ENCODE measurements at places on chromosomes 3 and 15.

DNA sequence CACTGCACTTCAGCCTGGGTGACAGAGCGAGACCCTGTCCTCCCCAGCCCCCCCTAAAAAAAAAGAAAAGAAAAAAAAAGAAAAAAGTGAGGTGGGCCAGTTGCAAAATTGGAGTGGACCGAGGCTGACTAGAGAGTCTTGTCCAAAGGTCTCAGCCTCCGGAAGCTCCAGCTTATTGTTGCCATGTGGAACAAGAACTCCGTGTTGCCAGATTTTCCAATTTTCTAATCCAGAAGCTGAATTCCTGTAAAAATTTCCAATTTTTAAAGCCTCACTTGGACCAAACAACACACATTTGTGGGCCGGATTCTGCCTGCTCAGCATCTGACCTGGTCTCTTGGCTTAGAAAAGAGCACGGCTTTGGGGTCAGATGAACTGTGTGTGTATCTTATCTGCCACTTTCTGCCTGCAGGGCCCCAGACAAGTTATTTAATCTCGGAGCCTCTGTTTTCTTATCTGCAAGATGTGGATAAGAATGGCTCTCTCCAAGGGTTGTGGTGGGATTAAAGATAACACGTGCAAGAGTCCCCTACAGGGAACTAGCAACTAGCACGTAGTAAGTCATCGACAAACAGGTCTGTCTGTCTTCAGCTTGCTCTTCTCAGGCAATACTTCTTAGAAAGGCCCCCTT, 73.7 kb upstream of the TLE3 start:
- DNase-seq, result no peak

DNA sequence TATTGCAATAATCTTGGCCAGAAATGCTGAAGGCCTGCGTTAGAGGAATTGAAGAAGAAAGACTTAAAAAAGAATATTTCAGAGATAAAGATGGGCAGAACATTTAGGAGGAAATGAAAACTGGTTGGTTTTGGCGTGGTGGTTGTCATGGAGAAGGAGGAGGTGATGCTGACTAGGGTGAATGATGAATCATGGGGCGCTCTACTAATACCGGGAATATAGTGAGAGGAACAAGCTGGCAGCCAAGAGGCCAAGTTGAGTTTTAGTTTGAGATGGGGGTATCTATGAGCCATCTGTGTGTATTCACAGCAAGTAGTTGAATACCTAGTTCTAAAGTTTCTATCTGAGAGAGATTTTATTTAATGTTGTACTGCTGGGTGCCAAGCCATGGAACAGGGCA, 6.8 kb upstream of the GAP43 start:
- DNase-seq, result no peak

GRCh38 chr3:165617134-165617533, 220.1 kb downstream of the BCHE start:
- no peak for DNase-seq

- DNase-seq, result no peak
Measured at GRCh38 chr3:132236701-132237651, 80.2 kb upstream of the ACP3 start.

DNA sequence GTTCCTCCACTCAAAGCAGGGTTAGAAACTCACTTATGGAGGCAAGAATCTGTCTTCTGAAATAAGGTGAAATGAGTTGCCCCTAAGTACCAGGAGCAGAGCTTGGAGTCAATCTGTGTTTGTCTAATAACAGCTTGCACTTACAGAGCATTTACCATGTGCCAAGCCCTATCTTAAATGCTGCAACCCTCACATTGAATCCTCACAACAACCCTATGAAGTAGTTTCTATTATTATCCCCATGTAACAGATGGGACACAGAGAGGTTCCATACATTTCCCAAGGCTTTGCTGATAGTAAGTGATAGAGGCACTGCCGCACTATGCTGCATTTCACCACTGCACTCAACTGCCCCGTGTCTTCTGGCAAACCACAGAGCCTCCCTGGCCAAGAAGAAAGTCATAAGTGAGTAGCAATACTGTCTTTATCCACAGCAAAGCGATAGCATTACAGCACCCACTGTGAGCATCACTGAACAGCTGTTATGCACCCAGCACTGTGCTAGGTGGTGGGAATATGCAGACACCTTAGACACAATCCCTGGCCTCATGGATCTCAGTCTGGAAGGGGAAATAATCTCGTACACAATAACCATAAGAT, 141.5 kb downstream of the SSR3 start:
- DNase-seq, result no peak

DNA sequence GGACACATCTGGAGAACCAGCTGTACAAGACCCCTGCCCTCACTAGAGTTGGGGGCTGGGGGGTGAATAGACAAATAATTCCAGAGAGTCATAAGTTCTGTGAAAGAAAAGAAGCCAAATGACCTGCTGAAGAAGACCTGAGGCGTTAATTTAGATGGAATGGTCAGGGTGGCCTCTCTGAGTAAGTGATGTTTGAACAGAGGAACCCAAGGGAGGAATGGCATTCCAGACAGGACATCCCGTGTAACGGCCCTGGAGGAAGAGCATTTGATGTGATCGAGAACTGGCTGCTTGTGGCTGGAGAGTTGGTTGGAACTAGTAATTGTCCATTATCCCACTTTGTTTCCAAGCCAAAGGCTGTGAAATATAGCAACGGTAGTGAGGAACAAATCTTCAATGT, 1.7 kb downstream of the NR2C2 start:
- no peak for DNase-seq

DNA sequence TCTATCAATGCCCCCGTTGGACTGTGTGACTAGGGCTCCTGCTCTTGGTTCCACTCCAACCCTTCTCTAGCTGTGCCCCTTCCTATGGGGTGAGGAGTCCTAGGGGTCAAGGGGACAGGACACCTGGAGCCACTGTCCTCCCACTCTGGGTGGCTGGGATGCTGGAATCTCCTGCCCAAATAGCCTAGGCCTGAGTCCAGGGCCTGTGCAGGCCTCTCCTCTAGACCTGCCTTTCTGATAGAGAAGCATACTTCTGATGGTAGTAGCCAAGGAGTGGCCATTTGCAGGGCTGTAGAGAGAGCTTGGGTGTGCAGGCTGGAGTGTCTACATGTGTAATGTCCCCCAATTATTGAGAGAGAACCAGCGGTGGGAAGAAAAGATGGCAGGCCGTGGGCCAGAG, 54.2 kb downstream of the ITGA11 start:
- DNase-seq, result no peak

- DNase-seq, result no peak
Measured at GRCh38 chr15:26095710-26096330, 232.7 kb upstream of the ATP10A start.

DNA sequence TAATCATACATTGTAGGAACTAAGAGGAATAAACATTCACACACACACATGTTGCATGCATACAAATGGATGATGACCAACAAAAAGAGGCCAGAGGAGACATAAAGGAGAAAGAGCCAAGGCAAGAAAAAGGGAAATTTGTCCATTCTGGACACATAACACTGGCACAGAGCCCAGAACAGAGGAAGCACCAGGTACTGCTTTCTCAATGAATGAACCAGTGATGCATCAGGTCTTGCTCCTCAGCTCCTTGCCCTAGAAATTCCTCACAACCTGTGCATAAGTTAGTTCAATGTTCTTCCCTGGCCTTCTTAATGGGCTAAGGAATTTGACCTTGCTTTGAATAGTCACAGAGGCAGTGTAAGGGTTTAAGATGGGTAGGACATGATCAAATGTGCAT, 270.3 kb downstream of the ERC2 start:
- DNase-seq, result no peak

DNA sequence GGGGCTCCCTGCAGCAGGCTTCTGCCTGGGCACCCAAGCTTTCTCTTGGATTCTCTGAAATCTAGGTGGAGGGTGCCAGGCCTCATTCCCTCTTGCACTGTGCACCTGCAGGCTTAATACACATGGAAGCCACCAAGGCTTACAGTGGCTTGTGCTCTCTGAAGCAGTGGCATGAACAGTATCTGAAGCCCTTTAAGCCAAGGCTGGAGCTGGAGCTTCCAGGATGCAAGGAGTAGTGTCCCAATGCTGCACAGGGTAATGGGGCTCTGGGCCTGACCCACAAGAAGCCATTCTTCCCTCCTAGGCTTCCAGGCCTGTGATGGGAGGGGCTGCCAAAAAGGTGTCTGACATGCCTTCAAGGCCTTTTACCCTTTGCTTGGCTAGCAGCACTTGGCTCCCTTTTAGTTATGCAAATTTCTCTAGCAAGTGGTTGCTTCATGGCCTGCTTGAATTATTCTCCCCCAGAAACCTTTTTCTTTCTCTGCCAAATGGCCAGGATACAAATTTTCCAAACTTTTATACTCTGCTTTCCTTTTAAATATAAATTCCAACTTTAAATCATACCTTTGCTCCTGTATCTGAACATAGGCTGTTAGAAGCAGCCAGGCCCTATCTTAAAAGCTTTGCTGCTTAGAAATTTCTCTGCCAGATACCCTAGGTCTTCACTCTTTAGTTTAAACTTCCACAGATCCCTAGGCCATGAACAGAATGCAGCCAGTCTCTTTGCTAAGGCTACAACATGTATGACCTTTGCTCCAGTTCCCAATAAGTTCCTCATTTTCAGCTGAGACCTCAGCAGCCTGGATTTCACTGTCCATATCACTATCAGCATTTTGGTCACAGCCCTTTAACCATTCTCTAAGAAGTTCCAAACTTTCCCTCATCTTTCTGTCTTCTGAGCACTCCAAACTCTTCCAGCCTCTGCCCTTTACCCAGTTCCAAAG, 201.1 kb upstream of the LRRFIP2 start:
- no peak for DNase-seq

DNA sequence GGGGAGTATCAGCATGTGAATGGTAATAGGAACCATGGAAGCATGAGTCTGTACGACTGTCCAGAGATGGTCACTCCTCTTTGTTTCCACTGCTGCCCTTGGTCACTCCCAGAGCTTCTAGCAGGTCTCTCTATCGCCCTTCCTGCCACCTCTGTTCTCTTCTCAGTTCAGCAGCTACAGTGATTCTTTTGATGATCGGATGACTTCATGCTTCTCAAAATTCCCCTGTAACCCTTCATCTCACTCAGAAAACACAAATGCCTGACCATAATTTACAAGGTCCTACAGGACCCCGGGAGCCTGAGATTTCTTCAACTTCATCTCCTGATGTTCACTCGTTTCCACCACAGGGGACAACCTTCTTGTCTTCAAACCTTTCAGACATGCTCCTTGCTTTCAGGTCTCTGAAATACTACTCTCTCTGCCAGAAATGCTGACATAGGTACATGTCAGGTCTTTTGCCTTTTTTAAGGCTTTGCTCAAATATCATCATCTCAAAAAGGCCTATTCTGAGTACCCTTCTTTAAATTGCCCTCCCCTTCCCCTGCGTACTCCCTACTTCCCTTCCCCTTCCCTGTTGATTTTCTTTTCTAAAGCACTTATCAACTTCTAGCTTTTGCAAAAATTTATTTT, 42.1 kb upstream of the BHLHE40 start:
- DNase-seq, result no peak

DNA sequence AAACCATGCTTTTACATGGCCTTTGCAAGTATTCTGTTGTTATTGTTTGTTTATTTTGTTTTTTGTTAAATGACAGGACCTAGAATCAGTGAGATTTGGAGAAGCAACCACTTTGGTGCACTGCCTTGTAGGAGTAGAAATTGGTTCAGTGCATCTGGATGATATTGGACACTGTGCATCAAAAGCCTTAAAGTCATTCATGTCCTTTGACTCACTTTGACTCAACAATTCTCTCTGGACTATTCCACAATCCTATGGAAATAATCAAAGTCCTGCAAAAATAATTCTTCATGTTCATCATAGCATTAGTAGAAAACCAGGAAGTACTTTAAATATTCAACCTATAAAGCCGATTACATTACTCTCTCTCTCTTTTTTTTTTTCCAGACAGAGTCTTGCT, 224.8 kb downstream of the ABHD5 start:
- no peak for DNase-seq

GRCh38 chr3:38731522-38731921, 82.0 kb upstream of the SCN5A start:
- no peak for DNase-seq

- DNase-seq, result no peak
Measured at GRCh38 chr3:104273046-104273649, 1093.6 kb upstream of the ALCAM start.

GRCh38 chr15:26073430-26074333, 210.6 kb upstream of the ATP10A start:
- no peak for DNase-seq

GRCh38 chr3:152266221-152266995, 2.3 kb upstream of the MBNL1 start:
- no peak for DNase-seq

GRCh38 chr15:43346305-43346704, 15.9 kb upstream of the LCMT2 start:
- no peak for DNase-seq

DNA sequence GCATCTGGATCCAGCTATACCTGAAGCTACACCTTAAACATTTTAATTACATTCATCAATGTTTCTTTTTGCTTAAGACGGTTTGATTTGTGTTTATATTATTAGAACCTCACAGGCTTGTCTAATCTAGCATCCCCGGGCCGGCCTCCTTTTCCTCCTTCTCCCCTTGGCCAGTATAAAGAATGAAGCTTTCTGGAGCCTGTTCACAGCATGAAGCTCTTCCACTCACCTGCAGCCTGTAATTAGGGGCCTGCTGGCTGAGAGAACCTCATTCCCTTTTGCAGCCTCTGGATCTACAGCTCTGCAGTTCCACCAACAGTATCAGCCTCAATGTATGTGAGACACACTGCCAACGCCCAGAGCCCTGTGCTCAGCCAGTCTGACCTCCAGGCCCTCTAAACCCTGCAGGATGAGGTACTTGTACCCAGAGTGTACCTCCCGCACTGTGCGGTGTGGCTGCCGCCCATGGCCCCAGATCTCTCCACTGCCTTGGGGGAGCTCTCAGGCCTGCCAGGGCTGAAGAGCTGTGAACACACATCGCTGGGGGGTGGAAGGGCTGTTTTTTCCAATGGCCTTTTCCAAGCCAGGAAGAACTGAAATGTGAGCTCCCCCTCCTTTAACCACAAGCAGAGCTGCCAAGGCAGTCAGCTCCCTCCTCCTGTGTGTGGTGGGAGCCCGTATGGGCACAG, 114.7 kb upstream of the ALDH1A3 start:
- DNase-seq, result no peak

DNA sequence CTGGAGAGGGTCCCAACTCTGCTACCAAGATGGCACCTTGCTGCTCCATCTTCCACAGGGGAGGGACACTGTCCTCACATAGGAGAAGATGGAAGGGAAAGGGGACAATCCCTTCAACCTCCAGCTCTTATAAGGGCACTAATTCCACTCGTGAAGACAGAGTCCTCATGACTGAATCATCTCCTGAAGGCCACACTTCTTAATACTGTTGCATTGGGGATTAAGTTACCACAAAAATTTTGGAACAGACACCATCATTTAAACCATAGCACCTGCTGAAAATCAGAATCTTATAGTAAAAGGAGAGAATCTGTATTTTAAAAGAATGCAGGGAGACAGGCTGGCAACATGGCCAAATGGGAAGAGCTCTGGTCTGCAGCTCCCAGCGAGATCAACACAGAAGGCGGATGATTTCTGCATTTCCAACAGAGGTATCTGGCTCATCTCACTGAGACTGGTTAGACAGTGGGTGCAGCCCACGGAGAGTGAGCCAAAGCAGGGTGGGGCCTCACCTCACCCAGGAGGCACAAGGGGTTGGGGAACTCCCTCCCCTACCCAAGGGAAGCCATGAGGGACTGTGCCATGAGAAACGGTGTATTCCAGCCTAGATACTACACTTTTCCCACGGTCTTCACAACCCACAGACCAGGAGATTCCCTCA, 69.4 kb upstream of the LIPC start:
- no peak for DNase-seq
